AG10803 (cell line): ENCODE measurements at places on chromosomes 2 and 18.

DNA sequence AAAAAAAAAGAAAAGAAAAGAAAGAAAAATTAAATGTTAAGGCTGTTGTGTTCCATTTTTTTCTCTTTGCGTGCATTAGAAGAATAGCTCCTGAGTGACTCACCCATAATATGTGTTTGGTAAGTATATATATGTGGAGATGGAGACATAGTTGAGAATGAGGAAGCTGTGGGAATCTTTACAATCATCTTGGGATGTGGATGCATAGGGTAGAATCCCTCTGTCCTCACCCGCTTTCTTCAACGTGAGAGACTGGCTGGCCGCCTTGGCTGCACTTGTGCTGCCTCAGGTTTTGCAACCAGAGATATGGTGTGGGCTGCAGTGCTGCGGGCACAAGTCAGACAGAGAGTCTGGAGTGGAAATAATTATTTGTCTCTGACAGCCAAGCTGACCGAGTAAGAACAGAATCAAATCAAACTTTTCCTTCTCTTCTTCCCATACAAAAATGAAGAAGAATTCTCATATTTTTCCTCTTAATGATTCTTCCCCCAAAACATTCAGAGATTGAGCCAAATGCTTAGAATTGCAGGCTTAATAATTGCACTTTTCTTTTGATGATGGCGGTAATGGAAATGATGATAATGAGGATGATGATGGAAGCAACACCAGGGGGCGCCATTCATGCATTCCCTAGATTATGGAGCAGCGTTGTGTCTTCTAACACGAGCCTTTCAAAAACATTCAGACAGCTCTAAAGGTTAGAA is 48.5 kb downstream of the SERPINB7 start:
- no peak for DNase-seq

DNA sequence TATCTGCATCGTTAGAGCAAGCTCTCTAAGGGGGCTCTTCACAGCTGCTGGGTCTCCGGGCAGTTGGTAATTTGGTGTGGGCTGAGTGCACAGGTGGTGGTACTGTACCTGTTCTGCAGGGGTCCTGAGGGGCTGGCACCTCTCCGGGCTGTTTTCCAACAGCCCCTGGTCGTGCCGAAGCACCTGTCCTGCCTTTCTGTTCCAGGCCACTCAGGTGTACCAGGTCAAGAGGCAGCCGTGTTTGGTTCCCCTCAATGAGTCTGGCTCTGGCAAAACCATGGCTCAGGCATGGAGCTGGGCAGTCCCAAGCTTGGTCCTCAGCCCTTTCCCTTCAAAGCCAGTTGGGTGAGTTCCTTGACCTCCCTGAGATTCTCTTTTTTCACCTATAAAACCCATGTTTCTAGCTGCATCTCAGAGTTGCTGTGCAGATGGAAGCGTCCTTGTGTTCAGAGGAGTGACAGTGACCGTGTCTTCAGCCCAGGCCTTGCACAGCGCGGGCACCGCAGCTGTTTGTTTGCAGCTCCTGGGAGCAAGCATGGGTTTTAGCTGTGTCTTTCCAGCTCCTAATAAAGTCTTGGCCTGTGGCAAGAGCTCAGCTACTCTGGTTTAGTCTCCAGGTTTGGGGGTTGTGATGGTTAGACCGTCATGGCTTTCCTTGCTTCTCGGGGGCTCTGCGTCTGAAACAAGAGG is 110.9 kb downstream of the GLI2 start:
- no peak for DNase-seq

GRCh38 chr2:166332106-166332505 is 43.6 kb downstream of the SCN9A start:
- no peak for DNase-seq

DNA sequence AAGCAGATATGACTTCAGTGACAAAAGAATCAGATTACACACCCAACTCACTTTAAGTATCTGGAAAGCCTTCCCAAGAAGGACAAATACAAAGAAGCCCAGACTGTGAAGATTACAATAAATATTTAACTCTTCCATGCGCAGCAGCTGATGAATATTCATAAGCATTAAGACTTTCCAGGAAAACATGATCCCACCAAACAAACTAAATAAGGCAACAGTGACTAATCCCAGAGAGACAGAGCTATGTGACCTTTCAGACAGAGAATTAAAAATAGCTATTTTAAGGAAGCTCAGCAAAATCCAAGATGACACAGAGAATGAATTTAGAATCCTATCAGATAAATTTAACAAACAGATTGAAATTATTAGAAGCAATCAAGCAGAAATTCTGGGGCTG is 108.2 kb upstream of the UBE2E3 start:
- peak; percentile 21 for DNase-seq

- DNase-seq, result peak; percentile 16
Observed at GRCh38 chr2:67782443-67782842, 280.4 kb downstream of the C1D start.

DNA sequence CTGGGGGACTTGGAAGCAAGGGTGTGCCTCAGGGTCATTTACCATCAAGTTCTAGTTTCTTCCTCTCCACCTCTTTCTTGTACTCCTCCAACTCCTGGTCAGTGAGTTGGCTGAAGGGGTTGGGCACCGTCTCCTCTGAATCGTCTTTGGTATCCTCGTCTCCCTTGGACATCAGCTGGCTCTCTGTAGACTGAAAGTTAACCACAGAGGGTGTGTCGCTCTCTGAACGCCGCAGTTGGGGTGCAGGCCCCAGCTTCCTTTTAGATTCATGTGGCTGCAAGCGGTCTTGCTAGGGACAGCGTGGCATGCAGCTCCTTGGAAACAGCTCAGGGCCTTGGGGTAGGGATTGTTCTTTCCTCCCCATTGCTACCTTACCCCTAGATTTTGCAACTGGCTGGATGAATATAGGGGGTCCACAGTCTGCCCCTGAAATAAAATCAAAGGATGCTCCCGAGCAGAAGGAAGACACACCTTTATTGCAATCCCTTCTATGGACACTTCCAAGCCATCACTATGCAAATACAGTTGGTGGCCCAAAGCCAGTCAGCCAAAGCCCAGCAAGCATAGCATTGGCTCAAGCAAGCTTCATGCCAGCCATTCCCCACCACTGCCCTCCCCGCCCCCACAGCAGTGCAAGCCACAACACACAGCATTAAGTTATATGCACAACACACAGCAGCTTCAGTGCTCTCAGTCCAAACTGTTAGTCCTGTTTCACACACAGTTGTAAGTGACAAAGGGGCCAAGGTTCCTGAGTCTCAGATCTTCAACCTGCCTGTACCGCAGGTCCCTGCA is 93.2 kb downstream of the ADD2 start:
- no peak for DNase-seq

- peak; percentile 78 for DNase-seq
Observed at GRCh38 chr2:230847883-230848388, 16.8 kb upstream of the ITM2C start.

- no peak for DNase-seq
Observed at GRCh38 chr2:28423856-28424605, 31.4 kb downstream of the FOSL2 start.

- DNase-seq, result peak; percentile 80
Observed at GRCh38 chr2:38092196-38092902, 16.4 kb upstream of the CYP1B1 start.

DNA sequence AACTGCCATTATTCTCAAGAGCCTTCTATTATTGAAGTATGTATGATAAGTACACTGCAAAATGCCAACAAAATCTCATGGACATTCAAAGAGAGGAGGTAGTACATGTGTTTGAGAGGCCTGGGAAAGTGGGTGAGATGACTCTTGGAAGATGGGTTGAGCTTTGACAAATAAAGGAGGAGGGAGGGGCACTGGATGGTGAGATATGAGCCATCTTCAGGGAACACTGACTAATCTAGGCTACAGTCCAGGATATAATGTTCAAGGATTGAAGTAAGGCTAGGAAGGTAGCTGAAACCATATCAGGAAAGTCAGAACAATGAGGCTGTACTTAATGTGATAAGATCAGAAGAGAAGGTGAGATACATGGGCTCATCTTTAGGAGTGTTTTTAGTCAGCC is 559.7 kb downstream of the ZEB2 start:
- DNase-seq, result no peak

- peak; percentile 33 for DNase-seq
Observed at GRCh38 chr2:142868229-142868762, 9.2 kb upstream of the KYNU start.

DNA sequence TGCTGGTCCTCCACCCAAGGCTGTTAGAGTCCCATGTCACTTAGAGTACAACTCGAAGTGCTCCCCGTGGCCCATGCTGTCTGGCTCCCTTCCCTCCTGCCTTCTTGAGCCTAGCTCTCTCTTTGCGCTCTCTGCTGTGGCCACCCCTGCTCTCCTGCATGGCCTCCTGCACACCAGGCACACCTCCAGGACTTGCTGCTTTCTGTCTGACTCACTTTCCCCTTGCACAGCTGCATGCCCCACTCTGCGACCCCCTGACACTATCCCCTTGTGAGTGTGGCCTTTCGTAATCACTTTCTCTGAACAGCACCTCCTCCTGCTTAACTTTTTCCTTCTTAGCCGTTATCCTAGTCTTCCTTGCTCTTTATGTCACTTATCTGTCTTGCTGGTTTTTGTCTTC is 343.6 kb downstream of the TGIF1 start:
- DNase-seq, result no peak

DNA sequence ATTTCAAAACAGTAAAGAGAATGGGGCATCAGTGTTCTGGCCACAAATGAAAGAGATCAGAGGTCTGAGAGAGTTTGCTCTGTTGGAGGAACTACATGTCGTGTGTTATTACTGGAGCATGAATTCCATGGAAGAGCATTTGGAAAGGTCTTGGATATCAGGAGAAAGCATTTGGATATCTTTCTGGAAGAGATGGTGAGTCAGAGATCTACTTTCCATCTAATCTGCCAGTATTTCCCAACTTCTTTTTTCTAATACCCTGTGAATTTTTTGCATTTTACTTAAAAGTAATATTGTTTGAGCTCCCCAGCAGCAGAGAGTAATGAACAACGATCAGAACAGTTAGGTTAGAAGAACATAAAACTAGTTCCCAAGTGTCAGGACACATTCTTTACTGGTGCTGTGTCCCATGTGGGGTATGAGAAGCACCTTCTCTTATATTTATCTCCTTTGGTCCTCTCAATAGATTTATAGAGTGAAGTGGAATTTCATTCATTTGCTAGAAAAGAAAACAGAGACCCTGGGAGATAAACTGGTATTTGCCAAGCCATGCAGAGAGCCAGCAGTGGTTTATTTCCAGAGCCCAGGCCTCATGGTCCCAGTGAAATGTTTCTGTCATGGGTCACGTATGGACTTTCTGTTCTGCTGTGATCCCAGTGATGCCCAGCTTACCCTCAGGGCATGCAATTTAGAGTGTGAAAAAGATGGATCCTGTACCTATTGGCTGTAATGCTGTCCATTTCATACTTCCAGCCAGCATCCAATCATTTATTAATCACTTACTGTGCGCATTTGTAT is 130.8 kb upstream of the NT5C1B start:
- peak; percentile 61 for DNase-seq

DNA sequence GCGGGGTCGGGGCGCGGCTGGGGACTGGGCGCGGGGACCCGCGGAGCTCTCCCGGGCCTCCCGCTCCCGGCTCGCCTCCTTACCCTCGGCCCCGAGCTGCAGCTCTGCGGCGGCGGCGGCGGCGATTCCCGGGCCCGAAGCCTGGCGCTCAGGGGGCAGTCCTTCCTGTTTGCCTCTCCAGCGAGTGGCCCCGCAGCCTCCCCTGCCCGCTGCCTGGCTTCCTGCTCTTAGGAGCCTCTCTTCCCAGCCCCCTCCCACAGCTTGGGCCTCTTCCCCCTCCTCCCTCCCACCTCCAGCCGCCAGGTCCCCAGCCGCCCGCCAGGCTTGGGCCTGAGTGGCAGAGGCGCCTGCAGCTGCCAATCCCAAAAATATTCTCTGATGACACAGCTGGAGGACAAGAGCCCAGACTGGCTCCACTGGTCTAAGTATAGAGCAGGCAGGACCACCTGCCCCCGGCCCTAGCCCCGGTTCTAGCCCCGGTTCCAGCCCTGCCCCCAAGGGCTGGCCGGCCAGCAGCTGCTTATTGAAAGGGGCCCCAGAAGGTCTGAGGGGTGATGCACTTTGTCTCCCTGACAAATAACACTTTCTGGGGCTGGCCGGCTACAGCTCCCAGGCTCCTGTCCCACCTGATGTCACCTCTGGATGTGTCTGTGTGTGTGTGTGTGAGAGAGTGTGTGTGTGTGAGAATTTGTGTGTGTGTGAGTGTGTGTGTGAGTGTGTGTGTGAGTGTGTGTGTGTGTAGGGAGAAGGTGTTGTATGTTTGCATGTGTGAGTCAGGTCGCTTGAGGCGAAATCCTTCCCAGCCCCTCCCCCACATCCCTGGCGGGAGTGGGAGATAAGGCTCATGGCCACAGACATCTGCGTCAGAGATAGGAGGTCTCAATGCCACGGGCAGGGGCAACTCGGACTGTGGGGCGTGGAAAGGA is at the start of gene OBSL1:
Gene OBSL1 (minus strand): TSS at position 229 of the 926 bp plus-strand sequence. CDS start 307 bp downstream, outside the sequence.
- peak; percentile 77 for DNase-seq

GRCh38 chr2:215379948-215380347 is 55.9 kb downstream of the FN1 start:
- no peak for DNase-seq
